ENCODE measurements at places on chromosomes 2 and 18.

DNA sequence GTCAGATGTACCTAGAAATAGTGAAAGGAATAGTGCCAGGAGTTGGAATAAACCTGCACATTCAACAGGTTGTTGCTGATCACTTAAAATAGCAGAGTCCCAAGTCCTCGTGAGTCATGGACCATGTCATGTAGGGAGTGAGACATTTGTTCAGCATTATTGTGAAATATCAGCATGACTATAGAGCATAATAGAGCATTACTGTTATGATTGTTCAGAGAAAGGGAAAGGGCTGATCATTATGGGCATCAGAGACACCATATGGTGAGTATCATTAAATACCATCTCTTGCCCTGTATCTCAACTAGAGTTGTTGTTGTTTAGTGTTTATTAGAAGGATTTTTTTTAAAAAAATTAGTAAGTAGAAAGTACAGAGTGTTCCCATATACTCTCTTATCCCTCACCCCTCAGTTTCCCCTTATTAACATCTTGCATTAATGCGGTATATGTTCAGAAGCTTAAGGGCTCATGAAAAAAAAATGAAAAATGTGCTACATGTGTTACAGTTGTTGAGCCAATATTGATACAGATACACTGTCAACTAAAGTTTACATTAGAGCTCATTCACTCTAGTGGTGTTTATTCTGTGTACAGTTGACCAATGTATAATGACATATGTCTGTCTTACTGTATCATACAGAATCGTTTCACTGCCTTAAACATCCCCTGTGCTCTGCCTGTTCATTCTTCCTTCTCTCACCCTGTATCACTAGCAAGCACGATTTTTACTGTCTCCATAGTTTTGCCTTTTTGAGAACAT is 5.7 kb downstream of the ELAC1 start:
- DNase-seq, result no peak

DNA sequence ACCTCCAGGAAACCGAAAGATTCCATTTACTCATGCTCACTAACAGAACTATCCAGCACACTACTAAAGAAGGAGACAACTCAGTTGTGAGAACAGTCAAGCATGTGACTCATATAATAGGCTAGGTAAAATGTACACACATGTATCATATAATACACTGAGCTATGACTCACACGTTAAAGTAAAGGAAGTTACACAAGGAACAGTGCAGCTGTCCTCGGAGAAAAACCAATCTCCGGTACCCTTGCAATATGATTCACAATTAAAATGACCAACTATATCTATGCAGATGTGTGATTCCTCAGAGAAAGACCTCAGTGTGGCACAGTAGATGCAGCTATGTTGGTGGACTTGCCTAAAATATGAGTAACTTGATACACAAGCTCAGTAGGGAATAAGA is 76.5 kb downstream of the STRN start:
- DNase-seq, result no peak

DNA sequence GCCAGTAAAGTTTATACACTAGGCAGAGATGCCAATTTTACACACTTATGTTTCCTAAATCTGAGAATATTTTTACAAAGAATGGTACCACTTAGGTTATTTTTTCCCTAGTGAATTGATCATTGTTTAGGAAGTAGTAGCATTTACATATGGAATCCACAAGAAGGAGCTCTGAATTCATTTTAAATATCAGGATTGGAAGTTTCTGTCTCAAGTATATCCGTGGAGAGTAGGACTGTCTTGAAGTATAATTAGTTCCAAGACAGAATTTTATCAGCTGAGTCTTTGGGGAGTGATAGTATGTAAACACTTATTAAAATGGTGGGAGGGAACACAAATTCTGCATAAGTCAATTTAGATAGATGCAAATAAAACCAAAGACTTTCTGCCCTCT is 82.3 kb upstream of the FAM98A start:
- no peak for DNase-seq

DNA sequence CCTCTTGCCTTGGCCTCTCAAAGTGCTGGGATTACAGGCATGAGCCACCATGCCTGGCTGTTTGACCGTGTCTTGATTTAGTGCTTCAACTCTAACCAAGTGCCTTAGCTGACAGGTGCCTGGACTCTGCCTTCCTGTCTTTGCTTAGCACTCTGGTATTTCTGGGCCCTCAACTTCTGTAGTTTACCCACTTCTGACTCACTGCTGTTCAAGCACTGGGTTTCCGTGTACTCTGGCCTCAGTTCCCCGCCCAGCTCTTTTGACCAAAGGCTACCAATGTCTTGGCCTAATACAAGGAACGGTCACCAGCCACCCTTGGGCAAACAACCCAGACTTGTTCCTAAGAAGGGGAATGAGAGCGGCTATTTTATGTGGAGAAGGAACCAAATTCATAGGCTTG is 35.7 kb upstream of the CABLES1 start:
- no peak for DNase-seq
